CD4-positive, alpha-beta T cell treated with Interleukin-4 for 1 hour (primary cell): ENCODE measurements at places on chromosomes 1 and 21.

DNA sequence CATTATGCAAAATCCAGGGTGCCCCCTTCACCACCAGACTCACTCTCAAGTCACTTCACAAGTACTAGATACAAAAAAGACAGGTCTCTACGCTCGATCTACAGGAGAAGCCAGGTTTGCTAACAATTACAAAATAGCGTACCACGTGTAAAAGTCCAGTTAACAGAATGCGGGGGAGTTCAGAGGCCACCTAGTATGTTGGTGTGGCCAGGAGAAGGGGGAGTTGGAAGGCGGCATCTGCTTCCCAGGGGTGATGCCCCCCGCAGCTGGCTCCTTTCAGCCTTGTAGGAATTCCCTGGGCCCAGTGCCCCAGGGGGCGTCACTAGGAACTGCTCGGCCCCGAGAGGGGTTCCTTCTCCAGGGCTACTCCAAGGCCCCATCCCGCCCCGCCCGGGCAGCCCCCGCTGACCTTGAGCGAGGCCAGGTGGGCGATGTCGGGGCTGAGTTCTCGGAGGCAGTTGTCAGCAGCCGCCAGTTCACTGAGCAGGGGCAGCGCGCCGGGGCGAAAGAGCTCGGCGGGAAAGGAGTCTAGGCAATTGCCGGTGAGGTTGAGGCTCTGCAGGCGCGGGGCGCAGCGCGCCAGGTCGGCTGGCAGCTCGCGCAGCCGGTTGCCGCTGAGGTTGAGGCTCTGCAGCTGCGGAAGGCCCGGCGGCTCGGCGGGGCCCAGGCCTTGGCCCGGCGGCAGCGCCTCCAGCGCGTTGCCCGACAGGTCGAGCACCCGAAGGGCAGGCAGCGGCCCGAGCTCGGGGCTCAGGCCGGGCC, 664 bp downstream of the LRRC47 start:
- no peak for DNase-seq

GRCh38 chr21:31908106-31909031, 35.5 kb downstream of the HUNK start:
- no peak for DNase-seq

DNA sequence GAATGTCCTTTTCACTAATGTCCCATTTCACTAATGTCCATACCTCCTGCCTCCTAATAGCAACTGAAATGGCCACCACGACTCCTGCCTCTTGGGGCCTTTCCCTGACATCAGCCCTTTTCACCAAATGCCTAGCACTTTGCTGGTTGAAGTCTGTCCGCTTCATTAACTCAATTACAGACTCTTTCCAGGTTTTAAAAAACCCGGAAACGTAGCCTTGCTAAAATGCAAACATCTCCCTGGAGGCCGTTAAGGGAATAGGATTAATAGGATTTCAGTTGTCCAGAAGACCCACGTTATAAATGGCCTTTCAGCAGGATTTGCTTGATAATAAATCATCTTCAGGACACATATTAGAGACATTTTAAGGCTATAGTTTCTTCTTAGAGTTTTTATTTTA, 25.7 kb upstream of the ERO1B start:
- no peak for DNase-seq

DNA sequence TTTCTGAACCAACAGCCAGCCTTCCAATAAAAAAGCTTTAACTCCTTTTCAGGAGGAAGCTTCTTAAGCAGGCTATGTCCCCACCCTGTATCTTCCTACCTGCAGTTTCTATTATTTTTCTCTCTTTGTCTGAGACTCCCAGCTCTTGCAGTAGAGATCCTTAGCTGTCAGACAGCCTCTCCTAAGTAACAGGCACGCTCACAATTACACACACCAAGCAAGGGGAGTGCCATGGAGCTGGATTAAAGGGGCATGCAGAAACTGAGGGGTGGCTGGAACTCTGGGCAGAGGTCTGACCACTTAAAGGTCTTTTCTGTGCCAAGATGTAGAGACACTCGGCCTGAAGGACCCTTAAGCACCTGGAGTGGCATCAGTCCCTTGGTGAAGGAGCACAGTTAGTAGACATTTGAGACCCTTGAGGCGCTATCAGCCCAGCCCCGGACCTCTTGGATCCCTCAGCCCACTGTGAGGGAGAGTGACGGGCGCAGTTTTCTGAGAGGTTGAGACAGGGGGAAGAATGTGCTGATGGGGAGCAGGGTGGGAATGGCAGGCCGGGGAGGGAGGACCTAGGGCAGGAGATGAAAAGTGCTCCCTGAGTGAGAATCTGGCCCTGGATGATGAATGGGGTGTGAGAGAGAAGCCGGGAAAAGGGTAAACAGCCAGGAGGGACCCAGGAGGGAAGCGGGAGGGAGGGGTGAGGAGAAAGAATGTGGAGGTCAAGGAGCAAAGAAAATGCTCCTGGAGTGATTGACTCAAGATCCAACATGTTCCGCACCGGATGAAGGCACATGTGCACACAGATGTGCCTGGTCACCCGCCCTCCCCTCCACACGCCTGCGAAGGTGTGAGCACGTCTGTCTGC, 13.3 kb downstream of the PLXNA2 start:
- no peak for DNase-seq

DNA sequence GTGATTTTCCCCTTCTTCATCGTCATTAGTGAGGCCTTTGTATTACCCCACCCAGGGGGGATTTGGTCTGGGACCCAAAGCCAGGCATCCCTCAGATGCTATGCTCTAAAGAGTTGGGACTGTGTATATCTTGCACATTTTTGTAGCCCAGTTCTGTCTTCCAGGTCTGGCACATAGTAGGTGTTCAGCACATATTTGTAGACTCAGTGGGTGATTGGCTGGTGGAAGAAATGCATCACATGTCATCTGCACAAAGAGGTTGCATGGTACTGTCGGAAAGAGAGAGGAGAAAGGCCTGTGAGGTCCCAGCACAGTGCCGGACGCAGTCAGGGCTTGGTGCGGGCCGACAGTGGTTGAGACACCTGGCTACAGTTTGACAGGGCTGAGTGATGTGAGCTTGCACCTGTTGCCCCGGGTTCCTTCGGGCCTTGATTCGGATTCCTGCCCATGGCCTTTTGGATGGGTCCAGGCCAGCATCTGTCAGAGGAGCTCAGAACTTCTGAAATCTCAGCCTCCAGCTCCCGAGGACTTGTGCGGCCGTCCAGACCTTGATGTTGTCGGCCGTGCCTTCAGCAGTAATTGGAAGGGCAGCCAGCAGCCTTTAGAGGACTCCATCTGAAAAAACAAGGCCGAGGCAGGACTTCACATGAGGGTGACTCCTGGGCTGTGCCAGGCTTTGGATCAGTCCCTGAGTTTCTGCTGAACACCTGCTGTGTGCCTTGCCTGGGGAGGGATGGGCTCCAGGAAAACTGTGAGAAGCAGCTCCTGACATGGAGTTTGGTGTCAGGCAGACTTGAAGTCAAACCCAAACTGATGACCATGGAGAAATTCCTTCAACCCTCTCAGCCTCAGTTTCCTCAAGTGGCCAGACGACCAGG, 40.9 kb upstream of the PADI1 start:
- DNase-seq = no peak

- DNase-seq = no peak
Measured at GRCh38 chr1:10866321-10867093, 70.1 kb upstream of the CASZ1 start.

GRCh38 chr1:74857676-74858075, 124.7 kb downstream of the TYW3 start:
- DNase-seq = no peak

- DNase-seq = no peak
Measured at GRCh38 chr1:49307457-49307856, 530.8 kb upstream of the BEND5 start.

DNA sequence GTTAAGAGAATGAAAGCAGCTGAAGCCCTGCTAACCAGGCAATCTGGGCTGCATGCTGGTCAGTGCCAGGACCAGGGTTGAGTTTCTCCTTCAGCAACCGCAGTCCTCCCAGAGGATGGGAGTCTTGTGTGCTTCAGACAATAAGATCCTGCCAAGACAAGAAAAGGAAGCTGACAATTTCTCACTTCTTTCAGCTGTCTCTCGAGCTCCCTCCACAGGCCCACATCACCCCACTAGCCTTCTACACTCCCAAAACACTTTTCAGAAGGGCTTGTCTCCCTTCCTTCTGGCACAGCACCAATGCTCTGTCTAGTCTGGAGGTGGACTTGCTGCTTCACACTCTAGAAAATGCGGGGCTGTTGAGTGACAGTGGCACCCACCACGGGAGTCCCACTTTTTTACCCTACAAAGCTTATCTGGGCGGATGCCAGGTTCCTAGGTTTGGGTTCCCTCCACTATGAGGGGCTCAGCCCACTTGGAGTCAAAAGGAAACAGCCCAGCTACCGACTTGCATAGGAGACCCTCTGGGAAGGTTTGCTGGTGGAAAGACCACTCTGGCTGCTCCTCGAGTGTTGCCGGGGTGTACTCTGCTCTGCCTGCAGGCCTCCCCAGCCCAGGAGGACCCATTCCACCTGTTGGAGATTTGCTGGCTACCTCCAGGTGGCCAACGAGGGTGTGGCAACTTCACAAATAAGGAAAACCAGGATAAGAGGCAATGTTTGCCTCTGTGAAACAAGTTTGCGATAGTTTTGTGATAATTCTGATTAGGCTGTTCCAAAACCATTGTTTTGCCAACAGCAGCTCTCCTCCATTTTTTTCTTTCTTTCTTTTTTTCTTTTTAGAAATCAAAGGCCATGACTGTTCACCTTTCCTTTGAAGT, 68.9 kb downstream of the TENT5C start:
- peak; percentile 74 for DNase-seq

- no peak for DNase-seq
Measured at GRCh38 chr1:220151454-220151853, 57.5 kb downstream of the IARS2 start.

GRCh38 chr1:179241530-179242097, 12.1 kb upstream of the ABL2 start:
- no peak for DNase-seq

- DNase-seq = no peak
Measured at GRCh38 chr1:165641231-165641987, 10.4 kb downstream of the MGST3 start.

DNA sequence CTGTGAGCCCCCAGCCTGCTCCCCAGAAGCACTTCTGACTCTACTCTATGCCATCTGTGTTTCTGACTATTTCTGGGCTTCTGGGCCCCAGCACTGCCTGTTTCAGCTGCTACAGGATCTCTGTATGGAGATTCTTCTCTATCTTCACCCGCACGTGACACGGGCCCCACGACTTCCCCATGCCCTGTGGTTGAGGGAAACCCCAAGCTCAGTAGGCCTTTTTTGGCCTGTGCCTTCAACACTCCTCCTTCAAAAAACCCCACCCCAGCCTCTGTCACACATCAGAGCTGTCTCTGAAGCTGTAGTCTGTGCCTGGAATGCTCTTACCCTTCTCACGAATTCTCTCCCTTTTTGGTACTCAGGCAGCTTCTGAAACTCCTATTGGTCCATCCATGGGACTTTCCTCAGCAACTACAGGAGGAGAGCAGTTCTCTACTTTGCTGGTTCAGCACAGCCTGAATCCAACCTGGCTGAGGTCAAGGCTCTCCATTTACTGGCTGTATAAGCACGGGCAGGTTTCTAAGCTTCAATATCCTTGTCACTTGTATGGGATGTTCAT, 2.0 kb upstream of the NID1 start:
- DNase-seq = peak; percentile 84

- DNase-seq = peak; percentile 82
Measured at GRCh38 chr1:27959792-27960603, at the start of gene XKR8. TSS of gene XKR8 (plus strand) at chr1:27959973. CDS start at chr1:27960070, 97 bp downstream.

- no peak for DNase-seq
Measured at GRCh38 chr21:27596196-27596595, 629.3 kb upstream of the ADAMTS5 start.

DNA sequence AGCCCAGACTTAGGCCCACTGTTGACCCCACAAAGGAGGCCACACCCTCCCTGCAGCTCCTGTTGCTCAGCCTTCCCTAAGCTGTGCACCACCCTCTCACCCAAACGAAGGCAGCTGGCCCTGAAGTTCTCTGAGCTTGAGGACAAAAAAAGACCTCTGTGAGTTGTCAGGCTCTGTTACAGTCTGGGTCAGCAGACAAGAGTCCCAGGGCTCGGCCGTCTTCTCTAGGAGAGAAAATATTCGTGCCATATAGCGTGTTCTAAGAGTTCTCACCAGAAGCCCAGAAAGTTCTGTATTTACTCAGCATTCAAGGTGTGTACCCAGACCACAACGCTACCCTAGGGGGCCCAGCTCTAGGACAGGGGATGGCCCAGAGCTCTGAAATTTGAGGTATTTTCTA, 25.5 kb upstream of the LYST start:
- no peak for DNase-seq

DNA sequence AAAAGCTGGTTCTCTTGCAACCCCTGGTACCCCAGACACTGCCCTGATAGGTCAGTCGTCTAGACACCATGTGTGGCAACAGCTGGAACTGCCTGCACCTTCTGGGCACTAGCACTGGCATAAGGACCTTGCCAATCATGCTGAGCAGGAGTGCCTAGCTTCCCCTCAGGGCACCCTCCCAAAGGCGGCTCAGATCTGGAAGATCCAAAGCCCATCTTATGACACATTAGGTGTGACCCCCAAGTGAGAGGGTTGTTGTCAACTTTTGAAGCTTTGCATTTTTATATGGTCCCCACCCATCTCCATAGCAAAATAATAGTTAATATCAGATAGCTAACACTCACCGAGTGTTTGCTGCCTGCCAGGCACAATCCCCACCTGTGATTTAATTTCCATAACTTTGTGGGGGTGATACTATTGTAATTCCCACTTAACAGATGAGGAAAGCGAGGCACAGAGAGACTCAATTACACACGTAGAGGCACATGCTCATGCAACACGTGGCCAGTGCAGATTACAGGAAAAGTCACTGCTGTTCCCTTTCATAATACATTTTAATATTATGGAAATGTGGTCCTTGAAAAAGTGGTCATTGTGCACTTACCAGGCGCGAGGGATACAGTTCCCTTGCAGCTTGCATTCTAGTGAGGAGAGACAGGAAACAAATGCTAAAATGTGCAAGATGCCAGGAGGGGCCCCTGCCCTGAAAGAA, 25.8 kb downstream of the EXOC8 start:
- DNase-seq = no peak

DNA sequence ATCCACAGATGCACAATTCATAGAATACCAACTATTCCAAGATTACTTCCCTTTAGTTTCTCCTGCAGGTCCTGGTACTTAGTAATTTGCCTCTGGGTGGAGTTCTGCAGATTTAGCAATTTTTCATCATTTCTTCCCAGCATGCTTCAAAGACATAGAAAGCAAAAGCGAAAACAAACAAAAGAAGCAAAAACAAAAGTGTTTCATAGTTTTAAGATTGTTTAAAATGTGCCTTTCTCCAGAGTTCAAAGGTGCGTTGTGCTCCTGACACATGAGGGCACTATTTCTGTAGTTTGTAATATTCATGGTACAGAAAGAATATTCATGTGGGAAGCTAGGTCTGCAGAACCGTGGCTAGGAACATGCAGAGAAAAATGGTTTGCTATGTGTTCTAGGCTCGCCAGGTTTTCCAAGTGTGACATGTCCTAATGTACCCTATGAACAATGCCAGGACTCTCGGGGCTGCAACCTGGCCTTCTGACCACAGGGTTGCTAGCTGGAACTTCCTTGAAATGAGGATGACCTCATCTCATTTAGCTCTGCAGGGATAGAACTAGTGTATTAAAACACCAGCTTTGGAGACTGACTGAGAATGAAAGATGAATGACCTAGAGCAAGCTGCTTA, 30.0 kb upstream of the RCSD1 start:
- DNase-seq = peak; percentile 79

- peak; percentile 64 for DNase-seq
Measured at GRCh38 chr1:198175423-198176170, 18.8 kb downstream of the NEK7 start.

- DNase-seq = no peak
Measured at GRCh38 chr1:5976726-5977493, 15.3 kb downstream of the NPHP4 start.
